ENCODE measurements at places on chromosomes 16 and 17.

DNA sequence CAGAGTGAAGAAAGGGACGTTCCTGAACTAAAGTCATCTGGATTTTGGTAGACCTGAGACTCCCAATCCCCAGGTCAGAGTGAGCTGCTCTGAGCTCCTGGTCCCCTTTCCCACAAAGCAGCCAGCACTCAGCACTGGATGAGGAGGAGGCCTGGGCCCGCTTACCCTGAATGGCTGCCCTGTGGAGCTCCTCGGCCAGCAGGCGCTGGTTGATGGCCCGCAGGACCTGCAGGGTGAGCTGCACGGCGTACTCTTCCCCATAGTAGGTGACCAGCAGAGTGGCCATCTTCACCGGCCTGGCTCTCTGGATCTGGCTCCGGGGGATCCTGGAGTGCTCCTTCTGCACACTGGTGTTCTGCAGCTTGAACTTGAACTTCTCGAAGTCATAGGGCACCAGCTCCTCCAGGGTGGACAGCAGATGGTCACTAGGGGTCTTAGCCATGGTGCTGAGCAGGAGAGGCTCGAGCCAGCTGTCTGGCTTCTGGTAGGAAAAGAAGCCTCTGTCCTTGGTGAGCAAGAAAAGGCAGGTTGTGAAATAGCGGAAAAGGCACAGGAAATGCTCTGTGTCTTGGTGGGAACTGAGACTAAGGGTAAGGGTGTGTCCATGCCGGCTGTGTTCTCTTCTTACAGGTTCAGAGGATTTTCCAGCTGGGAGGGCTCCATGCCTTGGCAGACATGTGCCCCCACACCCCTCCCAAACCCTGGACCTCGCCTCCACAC, at the start of gene MEFV:
MEFV (minus strand) TSS at position 488 of the 720 bp plus-strand sequence; CDS start at position 442, 46 bp downstream.
- DNase-seq = no peak

DNA sequence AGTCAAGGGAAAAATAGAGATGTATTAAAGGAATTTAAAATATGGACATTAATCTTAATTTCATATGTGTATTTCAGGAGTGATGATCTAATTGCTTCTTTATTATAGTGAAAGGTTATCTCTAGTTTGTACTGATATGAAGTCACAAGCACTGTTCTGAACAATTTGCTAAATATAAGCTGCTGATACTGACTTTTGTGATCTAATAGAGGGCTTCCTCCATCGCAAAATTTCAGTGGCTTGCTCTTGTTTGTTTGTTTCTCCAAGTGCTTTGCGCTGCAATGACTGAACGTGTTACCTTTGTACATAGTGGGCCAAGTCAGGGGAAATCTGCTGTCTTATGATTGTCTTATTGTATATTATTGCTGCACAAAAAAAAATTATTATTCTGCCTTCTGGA, 307.0 kb downstream of the KCNJ2 start:
- no peak for DNase-seq

GRCh38 chr17:75087182-75087557, 584 bp upstream of the SLC16A5 start:
- no peak for DNase-seq

DNA sequence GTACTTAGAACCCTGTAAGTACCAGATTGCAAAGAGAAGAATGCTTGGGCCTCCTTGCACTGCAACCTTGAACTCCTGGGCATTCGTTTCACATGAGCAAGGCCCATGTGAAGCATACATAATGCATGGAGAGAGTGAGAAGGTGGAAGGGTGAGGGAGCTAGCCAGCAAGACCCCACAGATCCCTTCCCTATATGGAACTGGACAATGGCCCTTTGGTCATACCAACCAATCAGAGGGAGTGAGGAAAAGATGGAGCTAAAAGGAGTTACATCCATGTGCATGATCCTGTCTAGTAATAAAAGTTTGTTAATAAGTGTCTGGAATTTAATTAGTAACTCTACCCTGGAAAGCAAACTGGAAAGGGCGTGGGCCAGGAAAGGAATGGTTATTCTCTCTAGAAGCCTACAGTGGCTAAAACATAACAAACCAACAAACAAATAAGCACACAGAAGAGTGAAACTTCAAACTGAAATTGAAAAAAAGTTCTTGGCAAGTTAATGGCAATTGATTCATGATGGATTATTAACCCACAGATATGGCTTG, 29.6 kb downstream of the DNAH3 start:
- DNase-seq = peak; percentile 12

DNA sequence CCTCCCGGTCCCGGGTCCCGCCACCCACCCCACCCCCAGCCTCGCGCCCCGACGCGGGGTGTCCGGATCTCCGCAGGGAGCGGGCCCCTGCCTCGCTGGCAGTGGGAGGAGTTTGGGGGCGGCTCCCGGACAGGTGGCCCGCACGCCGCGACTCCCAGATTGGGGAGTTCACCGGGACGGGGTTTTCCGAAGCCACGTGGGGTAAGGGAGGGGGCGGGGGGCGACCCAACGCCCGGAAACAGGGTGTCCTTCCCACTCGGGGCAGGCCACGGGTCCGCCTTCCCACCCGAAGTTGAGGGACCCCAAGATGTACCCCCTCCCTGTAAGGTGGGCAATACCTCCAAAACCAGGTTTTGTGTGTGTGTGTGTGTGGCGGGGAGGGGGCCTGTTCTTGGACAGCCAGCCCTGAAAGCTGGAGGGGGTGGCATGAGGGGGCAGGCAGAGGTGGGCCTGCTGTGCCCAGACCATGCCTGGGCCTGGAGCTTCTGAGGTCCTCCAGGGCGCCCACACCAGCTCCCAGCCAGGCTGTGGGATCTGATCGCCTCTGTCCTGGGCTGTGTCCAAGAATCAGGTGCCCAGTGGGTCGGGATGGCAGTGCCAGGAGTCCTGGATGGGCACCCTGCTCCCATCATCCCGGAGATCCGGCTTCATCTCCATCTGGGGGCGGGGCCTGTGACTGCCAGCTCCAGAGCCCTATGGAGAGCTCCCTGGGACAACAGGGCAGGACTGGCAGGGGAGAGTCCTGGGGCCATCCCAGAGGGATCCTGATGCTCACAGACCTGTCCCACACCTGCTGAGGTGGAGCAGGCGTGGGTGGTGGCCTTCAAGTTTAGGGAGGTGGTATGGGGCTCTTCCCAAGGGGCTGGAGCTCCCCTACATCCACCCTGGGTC, 767 bp downstream of the SYNGR2 start:
- DNase-seq = peak; percentile 75

DNA sequence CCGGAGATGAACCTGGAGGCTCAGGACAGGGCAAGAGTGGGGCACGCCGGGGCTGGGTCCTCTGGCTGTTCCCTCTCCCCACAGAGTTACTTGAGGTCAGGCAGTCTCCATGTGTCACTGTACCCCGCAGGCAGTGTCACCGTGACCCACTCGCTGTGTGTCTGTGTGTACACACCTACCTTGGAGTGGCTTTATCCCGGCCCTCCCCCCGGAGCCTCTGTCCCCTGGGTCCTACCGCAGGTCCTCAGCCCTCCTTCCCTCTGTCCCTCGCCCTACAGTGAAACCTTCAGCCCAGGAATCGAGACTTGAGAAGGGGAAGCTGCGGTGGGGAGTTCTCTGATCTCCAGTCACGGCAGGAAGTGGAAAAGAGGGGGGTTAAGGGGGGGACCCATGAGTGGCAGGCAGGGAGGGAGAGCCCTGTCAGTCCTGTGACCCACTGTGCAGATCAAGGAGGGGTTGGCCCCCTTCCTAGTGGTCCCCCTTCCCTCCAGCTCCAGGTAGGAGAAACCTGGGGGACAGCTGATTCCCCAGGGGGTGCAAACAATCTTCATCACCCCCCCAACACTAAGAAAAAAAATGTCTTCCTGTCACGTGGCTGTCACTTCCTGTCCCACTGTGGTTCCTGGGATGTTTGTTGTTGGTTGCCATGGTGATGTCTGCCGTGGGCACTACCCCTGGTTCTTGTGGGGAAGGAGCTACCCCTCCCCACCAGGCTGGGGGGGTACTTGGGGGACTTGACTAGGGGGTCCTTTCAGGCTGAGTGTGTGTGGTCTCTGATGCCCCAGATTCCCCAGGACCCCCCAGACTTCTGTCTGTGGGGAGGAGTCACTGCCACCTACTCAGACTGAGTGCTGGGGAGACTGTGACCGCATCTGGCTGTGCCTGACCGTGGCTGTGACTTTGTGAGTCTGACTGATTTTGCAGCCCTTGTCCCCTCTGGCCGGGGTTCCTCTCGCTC, 13.7 kb downstream of the RARA start:
- peak; percentile 72 for DNase-seq

GRCh38 chr17:44982113-44982702, 14.1 kb upstream of the C1QL1 start:
- no peak for DNase-seq

GRCh38 chr17:68260051-68260762, 12.4 kb downstream of the AMZ2 start:
- no peak for DNase-seq

- DNase-seq = no peak
Measured at GRCh38 chr17:7587420-7588151, 2.3 kb downstream of the SOX15 start.

DNA sequence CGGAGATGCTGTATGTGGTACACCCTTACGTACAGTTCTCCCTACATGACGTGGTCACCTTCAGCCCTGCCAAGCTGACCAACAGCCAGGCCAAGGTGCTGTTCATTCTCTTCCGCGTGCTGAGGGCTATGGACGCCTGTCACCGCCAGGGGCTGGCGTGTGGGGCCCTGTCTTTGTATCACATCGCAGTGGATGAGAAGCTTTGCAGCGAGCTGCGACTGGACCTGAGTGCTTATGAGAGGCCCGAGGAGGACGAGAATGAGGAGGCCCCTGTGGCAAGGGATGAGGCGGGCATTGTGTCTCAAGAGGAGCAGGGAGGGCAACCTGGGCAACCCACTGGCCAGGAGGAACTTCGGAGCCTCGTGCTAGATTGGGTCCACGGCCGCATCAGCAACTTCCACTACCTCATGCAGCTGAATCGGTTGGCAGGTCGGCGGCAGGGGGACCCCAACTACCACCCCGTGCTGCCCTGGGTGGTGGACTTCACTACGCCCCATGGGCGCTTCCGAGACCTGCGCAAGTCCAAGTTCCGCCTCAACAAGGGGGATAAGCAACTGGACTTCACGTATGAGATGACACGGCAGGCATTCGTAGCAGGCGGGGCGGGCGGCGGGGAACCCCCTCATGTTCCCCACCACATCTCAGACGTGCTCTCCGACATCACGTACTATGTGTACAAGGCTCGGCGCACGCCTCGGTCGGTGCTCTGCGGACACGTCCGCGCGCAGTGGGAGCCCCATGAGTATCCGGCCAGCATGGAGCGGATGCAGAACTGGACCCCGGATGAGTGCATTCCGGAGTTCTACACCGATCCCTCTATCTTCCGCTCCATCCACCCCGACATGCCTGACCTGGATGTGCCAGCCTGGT, 1.4 kb downstream of the WDR81 start:
- no peak for DNase-seq

DNA sequence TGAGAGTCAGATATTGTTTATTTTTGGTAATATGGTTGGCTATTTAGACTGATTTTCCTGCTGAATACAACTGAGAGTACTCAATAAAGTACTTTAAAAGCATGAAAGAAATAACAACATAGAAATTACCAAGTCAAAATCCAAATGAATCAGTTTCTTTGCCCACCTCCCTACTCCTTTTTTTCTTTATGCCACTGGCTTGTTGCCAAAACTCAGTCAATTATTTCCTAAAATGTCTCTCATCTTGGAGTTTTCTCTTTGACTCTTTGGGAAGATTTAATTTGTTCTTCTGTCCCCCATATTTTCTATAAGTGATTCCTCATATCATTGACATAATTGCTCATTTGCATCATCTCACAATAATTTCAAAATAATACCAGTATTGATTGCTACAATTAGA, 2.6 kb upstream of the OMG start:
- DNase-seq = peak; percentile 17

GRCh38 chr17:79741751-79742588, 11.2 kb downstream of the ENPP7 start:
- DNase-seq = peak; percentile 68

GRCh38 chr17:1123921-1124715, 55.7 kb downstream of the ABR start:
- DNase-seq = no peak

GRCh38 chr16:69599731-69600130, 34.0 kb downstream of the NFAT5 start:
- no peak for DNase-seq

GRCh38 chr16:68046106-68046505, 23.0 kb downstream of the DUS2 start:
- no peak for DNase-seq

- no peak for DNase-seq
Measured at GRCh38 chr17:28466521-28467048, 6.9 kb upstream of the SLC13A2 start.

DNA sequence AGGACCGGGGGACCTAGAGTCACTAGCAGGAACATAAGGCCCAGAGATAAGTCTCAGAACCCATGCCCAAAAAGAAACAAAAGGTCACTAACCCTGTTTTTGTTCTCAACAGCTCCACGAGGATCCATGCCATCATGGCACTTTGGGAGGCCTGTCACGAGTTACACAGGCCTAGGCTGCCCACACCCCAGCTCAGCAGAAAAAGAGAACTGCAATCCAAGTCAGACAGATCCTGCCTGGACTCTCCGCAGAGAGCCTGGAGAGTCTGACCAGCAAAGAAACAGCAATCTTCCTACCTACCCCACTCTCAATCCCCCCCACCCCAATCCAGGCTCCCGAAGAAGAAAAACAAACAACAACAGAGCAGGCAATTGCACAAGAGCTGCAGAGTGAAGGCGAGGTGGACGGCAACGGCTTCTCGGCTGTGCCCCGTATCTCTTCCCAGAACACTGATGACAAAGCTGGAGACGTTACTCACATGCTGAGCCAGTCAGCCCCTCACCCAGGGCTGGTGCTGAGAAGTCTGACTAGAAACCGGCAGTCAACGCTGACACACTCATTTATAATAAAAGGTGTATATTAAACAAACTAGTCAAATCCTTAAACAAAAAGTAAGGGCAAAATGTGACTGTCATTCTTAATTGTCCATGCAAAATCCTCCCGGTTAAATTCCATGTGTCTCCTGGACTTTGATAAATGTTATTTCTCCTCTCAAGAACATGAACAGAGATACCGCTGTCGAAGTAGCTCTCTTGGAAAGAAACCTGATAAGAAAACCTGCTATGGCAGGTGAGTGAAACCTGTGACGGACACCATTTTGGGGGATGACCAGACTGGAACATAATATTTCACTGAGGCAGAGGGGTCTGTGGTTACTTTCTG, 89.3 kb downstream of the SMG6 start:
- DNase-seq = no peak

DNA sequence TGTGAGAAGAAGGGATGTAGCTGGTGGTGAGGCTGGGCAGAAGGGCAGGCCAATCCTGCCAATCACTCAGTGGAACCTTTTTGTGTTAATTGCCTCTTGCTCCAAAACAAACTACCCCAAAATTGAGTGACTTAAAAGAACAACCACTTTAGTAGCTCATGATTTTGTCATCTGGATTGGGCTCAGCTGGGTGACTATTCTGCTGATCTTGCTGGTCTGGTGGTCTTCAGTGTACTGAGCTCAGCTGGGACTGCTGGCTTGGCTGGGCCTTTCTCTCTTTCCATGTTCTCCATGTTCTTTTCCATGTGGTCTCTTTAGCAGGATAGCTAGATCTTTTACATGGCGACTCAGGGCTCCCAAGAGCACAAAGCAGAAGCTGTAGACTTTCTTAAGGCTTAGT, 37.7 kb upstream of the SDK2 start:
- DNase-seq = no peak

- DNase-seq = no peak
Measured at GRCh38 chr17:27743281-27743885, 56.9 kb downstream of the NOS2 start.

- no peak for DNase-seq
Measured at GRCh38 chr17:60598001-60598736, 1.8 kb upstream of the PPM1D start.

- DNase-seq = no peak
Measured at GRCh38 chr17:77212833-77213777, 72.3 kb downstream of the SEC14L1 start.
